Tibial nerve (tissue), 4 donors: ENCODE measurements at places on chromosomes 7 and 10. TPM values are rescaled to one million over a fixed set of nuclear protein-coding genes. Genes with fewer than 3 reads are reported as not detected.

FAM25C gene
- not detected for total RNA-seq

PHYH gene
- 40.9 TPM for total RNA-seq

- H3K27ac ChIP-seq, result no peak overlapping the region
- H3K27me3 ChIP-seq, result no peaks in the 10 kb centered on the region
- DNase-seq, result no peak
- no peaks in the 10 kb centered on the region for H3K36me3 ChIP-seq
- no peak overlapping the region for H3K4me3 ChIP-seq
Observed at GRCh38 chr7:112226701-112227276, 20.3 kb downstream of the ZNF277 start.

RNF32 gene
- total RNA-seq, result 0.42 TPM

DLX6 gene
- not detected for total RNA-seq

GRCh38 chr10:108877095-108877561, 1046.2 kb downstream of the XPNPEP1 start:
- no peak overlapping the region for H3K4me3 ChIP-seq
- DNase-seq, result no peak
- H3K36me3 ChIP-seq, result no peaks in the 10 kb centered on the region
- H3K27me3 ChIP-seq, result no peaks in the 10 kb centered on the region
- H3K4me1 ChIP-seq, result no peaks in the 10 kb centered on the region
- H3K27ac ChIP-seq, result no peak overlapping the region

DNA sequence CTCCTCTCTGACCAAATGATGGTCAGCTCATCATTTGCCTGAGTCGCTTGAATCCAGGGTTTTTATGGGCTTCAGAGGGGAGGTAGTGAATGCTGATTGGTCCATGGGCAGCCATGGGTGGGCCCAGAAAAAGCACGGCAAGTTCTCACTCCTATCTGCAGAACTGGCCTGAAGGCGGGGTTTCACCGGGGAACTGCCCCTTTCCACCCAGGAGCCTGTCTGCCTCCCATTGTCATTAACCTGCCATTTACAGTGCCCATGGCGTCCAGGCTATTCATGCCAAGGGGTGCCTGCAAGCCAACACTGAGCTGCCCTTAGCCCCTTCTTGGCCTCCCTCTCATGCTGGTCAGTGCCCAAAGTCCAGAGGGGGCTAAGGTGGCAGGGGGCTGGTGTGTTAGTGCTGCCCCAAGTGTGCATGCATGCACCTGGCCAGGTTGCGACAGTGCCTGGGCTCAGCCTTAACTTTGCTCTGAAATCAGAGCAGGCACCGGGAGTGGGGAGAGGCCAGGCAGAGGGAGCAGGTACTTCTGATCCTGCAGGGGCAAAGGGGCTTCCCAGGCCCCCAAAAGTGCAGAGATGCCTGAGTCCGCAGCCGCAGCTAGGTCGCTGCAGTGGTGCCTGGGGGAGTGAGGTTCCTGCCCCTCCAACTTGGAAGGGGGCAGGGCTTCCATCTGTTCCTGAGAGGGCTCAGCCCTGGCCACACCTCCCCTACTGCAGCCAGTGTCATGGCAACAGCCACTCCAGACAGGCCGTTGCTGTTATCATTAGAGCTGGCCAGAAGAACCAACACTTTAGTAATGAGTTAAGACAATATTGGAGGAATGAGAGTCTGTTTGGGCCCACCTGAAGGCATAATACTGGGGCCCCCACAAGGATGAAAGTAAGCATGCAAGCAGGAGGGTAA, 561.6 kb downstream of the GRM8 start:
- no peaks in the 10 kb centered on the region for H3K36me3 ChIP-seq
- H3K4me1 ChIP-seq, result no peaks in the 10 kb centered on the region
- H3K27ac ChIP-seq, result no peak overlapping the region

DNA sequence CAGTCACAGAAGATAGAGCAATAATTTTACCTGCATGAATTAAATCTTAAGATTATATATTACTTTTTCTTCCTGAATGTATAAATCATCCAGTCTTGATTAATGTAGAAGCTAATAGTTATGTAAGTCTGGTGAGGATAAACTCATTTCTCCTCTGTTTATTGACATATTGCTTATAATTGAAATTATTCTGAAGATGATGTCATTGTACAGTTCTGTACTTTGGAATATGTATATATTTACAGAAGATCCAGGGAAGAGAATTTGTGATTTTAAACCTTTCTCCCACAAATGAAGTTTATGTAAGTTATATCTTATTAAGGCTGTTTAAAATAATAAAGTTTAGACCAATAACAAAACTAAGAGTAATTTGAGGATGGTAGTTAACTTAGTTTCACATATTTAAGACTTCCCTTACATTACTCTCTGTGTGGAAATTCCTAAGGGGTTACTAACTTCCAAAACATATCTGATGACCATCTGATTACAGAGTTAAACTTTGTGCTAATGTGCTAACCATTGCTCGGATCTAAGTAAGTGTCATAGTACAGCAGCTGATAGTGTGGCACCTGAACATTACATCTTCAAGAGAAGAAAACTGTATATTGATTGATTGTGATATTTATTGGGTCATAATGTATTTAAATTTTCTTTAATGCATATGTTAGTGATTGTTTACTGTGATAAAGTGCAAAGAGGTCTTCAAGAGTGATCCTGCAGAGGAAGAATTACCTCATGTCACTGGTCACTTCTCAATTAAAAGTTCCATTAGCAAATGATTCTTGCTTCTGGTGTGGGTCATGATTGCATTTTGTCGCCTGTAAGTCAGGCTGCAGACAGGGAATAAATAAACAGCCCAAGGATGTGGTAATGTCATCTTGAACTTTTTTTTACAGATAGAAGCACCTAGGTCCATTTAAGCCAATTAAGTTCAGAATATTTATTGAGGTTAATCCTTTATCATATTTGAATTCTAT, 96.9 kb downstream of the UBE3C start:
- H3K27ac ChIP-seq, result no peak overlapping the region
- H3K36me3 ChIP-seq, result no peaks in the 10 kb centered on the region
- DNase-seq, result no peak
- no peaks in the 10 kb centered on the region for H3K27me3 ChIP-seq
- no peaks in the 10 kb centered on the region for H3K4me1 ChIP-seq

NUTM2A gene
- total RNA-seq, result 2.3 TPM

DNA sequence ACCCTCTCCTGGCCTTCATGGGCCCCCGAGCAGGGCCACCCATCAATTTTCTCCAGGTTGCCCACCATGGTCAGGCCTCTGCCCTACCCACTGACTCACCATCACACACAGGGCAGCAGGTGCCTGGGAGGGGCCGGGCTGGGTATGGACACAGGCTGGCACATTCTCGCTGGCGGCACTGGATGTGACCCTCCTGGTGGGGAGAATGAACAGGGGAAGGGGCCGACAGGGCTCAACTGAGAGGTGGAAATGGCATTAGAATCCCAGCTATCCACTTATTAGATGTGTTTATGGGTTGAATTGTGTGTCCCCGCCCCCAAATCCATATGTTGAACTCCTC, 16.4 kb downstream of the KCP start:
- no peak for DNase-seq
- H3K27me3 ChIP-seq, result peaks cover 19% of the 10 kb centered on the region
- H3K4me1 ChIP-seq, result peaks cover 6% of the 10 kb centered on the region
- H3K4me3 ChIP-seq, result no peak overlapping the region

GRCh38 chr10:72375173-72375572, 20.5 kb upstream of the DNAJB12 start:
- no peak overlapping the region for H3K27ac ChIP-seq
- H3K4me3 ChIP-seq, result no peak overlapping the region
- H3K36me3 ChIP-seq, result no peaks in the 10 kb centered on the region
- no peaks in the 10 kb centered on the region for H3K4me1 ChIP-seq
- no peaks in the 10 kb centered on the region for H3K27me3 ChIP-seq

- no peak for DNase-seq
- no peaks in the 10 kb centered on the region for H3K27me3 ChIP-seq
- no peak overlapping the region for H3K4me3 ChIP-seq
- H3K27ac ChIP-seq, result no peak overlapping the region
- no peaks in the 10 kb centered on the region for H3K36me3 ChIP-seq
Observed at GRCh38 chr7:25031007-25031406, 51.0 kb upstream of the OSBPL3 start.

DNA sequence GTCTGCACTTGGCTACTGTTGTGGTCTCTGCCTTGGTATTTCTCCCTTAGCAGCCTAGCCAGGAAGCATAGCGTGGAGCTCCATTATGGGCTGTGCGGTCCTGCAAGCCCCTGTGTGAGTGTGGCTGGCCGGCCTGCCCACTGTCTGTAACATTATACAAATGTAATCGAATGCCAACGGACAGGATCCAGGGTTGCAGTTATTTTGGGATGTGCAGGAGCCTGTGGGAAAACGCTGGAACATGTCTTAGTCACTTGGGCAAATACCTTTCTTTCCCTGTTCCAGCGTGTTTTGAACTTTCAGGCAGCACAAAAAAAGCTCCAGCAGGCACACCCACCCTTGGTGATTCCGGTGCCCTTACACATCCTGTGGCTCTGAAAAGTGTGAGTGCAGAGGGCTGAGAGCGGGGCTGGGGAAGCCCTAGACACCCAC, 29.5 kb downstream of the BAG3 start:
- H3K36me3 ChIP-seq, result no peaks in the 10 kb centered on the region
- no peak overlapping the region for H3K27ac ChIP-seq
- no peaks in the 10 kb centered on the region for H3K4me1 ChIP-seq
- no peak for DNase-seq
- H3K4me3 ChIP-seq, result no peak overlapping the region

- DNase-seq, result no peak
- no peaks in the 10 kb centered on the region for H3K4me1 ChIP-seq
- H3K27me3 ChIP-seq, result no peaks in the 10 kb centered on the region
- no peak overlapping the region for H3K4me3 ChIP-seq
- H3K36me3 ChIP-seq, result no peaks in the 10 kb centered on the region
- H3K27ac ChIP-seq, result no peak overlapping the region
Observed at GRCh38 chr7:121499624-121500023, 103.5 kb upstream of the FAM3C start.

GRCh38 chr7:122383934-122384333, 79.4 kb upstream of the FEZF1 start:
- no peak overlapping the region for H3K27ac ChIP-seq
- no peak for DNase-seq
- no peaks in the 10 kb centered on the region for H3K36me3 ChIP-seq
- no peak overlapping the region for H3K4me3 ChIP-seq
- no peaks in the 10 kb centered on the region for H3K27me3 ChIP-seq

GNGT1 gene
- not detected for total RNA-seq

- peak overlapping the region; percentile 25 for H3K4me3 ChIP-seq
- peaks cover 14% of the 10 kb centered on the region for H3K4me1 ChIP-seq
- DNase-seq, result no peak
Observed at GRCh38 chr7:2452074-2452507, 24.1 kb downstream of the GRIFIN start.
